ENCODE measurements at places on chromosomes 12 and 14.

DNA sequence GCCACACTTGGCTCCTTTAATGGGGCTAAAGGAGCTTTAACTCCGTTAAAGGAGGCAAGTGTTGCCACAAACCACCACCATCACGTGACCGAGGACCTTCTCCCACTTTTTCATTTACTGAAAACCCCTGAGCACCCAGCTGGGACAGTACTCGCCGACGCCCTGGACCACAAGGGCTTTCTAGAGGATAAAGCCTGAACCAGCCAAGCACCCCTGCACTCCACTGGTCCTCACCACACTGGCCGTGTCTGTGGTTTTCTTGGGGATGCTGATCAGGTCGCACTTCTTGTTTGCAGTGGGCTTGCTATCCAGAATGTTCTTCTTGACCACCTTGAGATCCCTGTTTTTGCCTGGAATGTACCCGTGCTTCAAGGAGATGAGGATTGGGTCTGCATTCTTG is 14.7 kb upstream of the SELPLG start:
- no peak for DNase-seq

DNA sequence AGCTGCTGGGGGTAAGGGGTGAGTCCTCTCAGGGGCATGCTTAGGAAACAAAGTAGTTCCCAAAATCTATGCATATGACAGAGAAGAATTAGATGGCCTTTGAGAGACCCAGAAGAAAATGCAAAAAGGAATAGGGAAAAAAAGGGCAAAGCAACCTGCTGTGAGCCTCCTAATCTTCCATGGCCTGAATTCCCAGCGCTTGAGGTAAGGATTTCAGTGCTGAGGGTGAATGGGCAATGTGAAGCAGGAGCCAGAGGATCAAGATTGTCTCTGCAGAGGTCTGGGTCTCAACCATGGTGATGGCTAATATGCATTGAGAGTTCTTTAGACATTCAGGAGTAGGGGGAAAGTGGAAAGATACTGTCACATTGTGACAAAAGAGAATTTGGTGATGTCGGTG is 31.5 kb downstream of the GPR65 start:
- DNase-seq: no peak

- no peak for DNase-seq
Measured at GRCh38 chr12:108888031-108888430, 8.1 kb downstream of the DAO start.

DNA sequence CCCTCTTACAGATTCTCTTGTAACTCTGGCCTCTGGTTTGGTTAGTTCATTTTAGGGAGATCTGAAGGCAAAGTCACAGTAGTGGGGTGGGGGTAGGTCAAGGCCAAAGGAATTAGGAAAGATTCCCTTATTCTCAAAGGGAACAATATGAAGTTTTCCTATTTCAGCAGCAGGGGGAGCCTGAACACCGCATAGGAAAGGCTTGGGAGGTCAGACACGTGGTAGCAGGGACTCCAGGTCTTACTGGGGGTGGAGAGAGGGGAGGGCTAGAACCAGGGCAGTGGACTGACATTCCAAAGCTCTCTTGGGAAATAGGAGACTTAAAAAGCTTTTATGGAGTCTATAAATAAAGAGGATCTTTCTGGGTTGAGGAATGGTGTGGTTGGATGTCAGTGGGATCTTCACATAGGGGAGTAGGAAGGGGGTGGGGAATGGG is 1.3 kb downstream of the ZC3H10 start:
- DNase-seq: peak; percentile 94

DNA sequence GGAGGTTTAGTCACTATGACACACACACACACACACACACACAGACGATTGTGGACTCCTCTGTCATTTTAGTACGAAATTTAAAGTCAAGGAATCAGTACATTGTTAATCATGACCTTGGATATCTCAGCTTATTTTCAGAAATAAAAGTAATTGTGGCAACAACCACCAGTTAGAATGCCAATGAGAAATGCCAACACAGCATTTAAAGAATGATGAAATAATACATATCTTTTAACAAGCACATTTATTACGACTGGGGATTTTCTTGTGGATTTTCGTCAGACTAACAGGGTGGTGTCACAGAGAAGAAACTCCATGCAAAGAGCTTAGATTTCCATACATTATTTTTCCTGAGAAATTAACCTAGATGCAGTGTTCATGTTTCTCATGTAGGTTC is 1289.4 kb downstream of the AACS start:
- no peak for DNase-seq

GRCh38 chr12:42360747-42361403 is 34.9 kb downstream of the PPHLN1 start:
- DNase-seq: no peak

- no peak for DNase-seq
Measured at GRCh38 chr14:28652782-28653181, 113.8 kb upstream of the FOXG1 start.

- DNase-seq: no peak
Measured at GRCh38 chr12:92945659-92946220, 16.6 kb upstream of the EEA1 start.

DNA sequence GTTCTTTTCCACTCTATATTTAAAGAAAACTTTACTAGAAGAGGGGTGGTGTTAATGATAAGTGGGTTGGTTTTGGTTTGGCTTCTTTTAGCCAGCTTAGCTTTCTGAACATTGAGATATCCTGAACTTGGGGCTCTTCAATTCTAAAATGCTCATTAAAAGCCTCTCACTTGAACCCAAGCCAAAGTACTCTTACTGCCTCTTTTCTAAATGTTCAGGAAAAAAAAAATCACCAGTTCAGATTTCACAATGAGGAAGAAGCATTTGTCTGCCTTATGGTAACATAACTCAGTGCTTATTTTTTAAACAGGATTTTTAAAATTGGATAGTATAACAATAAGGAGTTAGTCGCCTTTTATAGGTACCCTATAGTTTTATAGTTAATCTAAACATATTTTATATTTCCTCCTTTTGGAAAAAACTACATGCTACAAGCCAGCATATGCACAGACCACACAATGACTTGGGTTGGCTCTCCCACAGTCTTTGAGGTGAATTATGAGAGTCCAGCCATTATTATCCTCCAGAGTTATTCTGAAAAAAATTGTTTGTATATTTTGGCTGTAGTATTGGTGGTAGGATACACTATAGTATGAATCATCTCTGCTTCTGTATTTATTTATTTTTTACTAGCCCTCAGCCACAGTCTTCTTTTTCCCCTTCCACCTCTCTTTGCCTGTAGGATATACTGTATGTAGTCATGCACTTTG is 195.5 kb upstream of the TMPO start:
- no peak for DNase-seq

- DNase-seq: no peak
Measured at GRCh38 chr14:82388488-82388887, 854.8 kb upstream of the SEL1L start.

Data from hematopoietic multipotent progenitor cell treated with erythropoietin and hydrocortisone succinate and interleukin-3 and kit ligand, for 4 days (in vitro differentiated cells).